ENCODE measurements at places on chromosomes 6 and 20.

GRCh38 chr6:45803071-45803470 lies 212.6 kb downstream of the CLIC5 start:
- DNase-seq, result no peak

DNA sequence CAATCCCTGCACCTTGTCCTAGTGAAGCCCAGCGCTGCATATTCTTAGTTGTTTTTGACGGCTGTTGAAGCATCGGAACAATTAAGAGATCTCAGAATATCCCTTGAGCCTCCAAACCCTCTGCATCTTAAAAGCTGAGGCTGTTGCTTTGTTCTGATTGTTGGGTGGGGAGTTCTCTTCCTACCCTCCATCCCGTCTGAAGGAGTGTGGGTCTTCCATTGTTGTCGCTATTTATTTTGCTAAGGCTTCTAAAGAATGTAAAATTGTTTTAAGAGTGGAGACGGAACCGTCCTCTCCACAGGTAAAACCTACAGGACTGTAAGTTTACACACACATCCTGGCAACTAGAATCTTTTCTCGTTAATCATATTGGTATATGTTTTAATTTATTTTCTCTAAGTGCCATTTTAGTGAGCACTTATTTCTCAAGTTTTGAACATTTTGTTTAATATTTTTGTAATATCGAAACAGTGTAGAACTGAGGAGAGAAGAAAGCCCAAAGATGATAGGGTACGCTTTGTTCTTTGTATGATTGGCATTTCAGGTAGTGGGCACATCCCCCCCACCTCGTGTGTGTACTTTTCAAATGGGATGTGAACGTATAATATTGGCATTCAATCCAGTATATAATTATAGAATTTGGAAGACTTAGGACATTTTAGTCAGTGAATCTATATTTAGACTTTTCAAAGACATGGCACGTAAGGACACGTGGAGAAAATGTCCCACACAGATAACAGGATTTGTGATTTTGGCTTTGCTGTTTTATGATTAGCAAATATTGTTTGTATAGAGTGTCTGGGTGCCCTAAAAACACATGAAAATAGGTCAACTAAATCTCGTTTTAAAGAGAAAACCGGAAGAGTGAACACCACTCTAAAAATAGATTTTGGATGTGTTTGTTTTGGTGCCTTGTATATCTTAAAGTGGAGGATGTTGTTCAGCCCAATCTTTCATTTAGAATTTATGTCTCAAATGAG lies 1.3 kb downstream of the RNF146 start:
- DNase-seq, result no peak

GRCh38 chr6:39777218-39777617 lies 15.0 kb upstream of the DAAM2 start:
- DNase-seq, result no peak

DNA sequence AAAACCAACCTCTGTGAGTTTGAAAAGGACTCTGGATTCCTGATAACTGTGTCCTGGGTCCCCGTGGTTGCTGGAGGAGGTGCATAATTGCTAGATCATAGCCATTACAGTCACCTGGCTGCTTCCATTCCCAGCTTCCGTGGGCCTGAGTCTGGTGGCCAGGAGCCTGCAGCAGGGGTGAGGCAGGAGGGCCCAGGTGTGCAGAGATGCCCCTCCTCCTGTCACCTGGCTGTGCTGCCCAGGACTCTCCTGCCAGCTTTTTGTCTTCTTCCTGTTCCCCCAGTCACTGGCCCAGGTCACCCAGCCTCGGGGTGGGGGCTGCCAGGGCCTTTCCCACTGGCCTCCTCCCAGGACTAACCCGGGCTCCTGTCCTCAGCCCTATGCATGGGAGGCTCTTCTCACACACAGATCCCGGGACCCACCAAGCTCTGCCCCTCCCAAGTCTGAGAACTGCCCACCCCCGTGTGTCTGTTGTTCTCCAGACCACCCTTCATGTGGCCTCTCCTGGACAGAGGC lies 30.0 kb downstream of the RAET1L start:
- no peak for DNase-seq

- DNase-seq, result no peak
Measured at GRCh38 chr6:29602564-29603361, 17.8 kb downstream of the OR2H2 start.

DNA sequence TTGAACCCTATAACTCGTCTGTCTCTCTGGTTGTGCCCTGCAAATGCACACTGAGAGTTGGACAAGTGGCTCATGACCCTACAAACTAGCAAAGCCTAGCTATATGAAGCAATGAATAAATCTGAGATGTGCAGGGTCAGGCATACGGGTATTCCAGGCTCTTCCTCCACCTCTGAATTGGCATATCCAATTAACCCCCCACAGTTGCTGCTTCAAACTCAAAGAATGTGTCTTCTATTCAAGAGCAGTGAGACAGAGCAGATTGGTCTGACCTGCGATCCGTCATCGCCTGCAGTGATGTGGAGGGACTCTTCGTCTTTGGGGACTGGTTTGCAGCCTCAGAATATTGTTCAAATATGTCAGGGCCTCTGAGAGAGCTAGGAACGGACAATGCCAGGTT lies 59.8 kb downstream of the LAMP5 start:
- DNase-seq, result no peak

DNA sequence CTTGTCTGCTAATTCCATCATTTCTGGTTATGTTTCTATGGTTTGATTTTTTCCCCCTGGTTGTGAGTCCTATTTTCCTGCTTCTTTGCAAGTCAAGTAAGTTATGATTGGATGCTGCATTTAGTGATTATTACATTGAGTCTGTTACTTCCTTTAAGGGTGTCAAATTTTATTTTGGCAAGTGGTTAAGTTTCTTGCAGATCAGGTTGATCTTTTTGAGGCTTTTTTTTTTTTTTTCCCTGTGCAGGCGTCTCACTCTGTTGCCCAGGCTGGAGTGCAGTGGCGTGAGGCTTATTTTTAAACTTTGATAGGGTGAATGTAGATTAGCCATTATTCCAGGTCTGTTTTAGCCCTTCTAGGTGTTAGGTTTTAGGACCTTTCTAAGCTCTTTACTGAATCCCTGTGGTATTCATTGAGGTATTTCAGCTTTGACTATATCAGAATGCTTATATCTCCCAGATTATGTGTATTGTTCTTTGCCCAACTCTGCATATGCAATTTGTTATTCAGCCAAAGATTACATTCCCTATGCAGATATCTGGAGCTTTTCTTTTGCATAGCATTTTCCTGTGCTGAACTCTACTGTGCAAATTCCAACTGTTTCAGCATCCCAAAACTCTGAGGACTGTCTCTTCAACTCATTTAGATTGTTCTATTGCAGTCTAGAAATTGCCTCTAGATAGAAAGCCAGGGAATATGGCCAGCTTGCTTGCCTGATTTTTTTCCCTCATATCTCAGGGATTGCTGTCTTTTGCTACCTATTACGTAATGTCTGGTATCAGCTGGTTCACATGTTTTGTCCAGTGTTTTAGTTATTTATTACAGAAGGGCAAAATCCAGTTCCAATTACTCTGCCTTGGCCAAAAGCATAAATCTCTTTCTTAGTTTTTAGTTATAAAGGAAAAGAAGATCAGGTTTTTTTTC lies 113.3 kb downstream of the AFG1L start:
- no peak for DNase-seq

DNA sequence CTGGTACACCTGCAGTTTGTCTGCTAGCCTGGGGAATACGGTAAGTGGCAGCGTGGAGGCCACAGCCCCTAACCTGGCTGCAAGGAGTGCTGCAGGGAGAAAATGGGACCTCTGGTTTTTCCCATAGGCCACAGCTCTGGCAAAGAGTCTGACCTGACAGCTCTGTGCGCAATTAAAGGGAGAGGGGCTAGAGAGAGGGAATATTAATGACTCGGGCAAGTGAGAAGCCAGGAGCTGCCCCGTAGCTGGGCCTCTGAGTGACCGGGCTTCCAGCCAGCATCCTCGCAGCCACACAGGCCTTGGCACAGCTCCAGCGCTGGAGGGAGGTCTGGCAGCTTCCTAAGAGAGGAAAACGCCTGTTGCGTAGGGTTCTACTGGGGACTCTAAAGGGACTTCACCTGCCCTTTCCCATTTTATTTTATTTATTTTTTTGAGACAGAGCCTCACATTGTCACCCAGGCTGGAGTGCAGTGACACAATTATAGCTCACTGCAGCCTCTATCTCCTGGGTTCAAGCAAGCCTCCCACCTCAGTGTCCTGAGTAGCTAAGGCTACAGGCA lies 18.2 kb upstream of the OCSTAMP start:
- DNase-seq, result no peak

GRCh38 chr6:163643866-163644265 lies 229.3 kb downstream of the QKI start:
- DNase-seq, result no peak

- DNase-seq, result no peak
Measured at GRCh38 chr6:7529141-7529540, 12.3 kb upstream of the DSP start.

- no peak for DNase-seq
Measured at GRCh38 chr20:57525328-57526086, 567 bp upstream of the CTCFL start.

DNA sequence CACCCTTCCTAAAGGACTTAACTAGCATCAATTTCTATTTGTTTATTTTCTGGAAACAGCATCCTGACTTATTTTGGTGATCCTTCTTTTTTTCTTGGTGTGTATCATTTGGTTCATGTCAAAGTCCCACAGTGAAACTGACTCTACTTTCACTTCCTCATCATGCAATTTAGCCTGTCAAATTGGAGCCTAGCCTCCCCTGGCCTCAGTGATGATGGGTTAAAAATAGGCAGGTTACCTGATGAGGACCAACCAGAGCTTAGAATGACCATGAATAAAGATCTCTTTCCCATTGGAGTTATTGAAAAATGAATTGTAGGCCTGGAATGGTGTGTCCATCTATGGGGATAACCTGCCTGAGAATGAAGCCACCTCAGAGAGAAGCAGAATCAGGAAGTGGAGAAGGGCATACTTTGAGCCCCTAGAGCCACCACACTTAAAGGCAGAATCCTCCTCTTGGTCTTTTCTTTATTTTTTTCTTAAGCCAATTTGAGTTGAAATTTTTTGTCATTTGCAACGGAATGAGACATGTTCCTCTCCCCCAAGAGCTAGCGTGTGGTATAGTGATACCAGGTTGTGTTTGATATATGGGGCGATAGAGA lies 105.6 kb downstream of the BTBD3 start:
- DNase-seq, result no peak
